ENCODE measurements at places on chromosomes 11 and 22.

- no peak for DNase-seq
Measured at GRCh38 chr11:127670374-127671119, 670.0 kb upstream of the KIRREL3 start.

DNA sequence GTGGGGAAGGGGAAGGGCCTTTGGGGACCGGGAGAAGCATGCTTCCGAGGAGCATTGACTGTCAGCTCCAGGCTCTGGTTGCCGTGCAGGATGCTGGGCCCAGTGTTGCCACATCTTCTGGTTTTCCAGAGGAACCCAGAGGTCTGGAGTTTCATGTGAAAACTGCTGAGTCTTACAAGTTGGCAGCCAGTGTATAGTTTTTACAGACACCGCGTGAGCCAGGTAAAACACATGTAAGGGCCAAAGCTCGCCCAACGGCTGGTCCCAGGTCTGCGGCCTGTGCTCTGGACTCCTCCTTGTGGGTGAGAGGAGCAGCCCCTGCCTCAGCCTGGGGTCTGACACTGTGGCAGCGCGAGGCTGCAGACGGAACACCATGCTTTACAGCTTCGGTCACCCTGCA, 18.4 kb upstream of the SORL1-AS1 start:
- no peak for DNase-seq

GRCh38 chr11:115503083-115503885, 931 bp downstream of the CADM1 start:
- DNase-seq, result no peak

- no peak for DNase-seq
Measured at GRCh38 chr22:21839765-21840140, 27.7 kb downstream of the MAPK1 start.

GRCh38 chr22:44892243-44892642, 117.6 kb downstream of the PHF21B start:
- no peak for DNase-seq

GRCh38 chr11:71235719-71236118, 16.7 kb downstream of the SHANK2 start:
- no peak for DNase-seq

DNA sequence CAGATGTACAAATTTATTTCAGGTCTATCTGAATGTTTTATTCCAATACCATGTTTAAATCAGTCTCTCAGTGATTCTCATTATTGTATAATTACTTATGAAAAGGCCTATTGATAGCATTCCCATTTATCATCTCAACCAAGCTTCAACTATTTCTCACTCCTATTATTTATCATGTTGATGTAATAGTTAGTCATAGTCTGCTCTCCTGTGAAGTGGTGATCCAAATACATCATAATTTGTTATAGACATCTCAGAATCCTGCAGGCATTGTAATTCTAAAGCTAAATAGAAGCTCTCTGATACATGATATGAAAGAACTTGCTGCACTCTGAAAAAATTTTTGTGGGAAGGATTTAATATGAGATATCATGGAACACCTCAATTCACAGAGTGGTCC, 21.8 kb upstream of the OR8G1 start:
- no peak for DNase-seq

DNA sequence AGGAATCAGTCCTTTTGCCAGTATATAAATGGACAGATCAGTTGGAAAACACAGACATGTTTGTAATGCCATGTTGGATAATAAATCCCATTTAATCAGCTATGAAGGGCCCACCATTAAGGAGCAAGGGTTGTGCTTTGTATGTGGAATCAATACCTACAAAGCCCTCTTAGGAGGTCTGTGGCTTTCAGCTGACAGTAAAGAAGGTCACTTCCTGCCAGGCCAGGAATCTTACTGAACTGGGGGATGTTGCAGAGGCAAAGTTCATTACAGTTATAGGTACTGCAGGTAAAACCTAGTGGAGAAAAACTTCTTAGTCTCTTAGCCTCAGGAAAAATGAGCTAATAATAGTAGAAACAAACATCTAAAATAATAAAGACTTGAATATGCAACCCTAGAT, 129.5 kb downstream of the FAM76B start:
- no peak for DNase-seq

- DNase-seq, result no peak
Measured at GRCh38 chr11:27864091-27864491, 163.8 kb upstream of the BDNF start.

- DNase-seq, result no peak
Measured at GRCh38 chr11:110522471-110522870, 92.7 kb downstream of the FDX1 start.

- no peak for DNase-seq
Measured at GRCh38 chr11:69698362-69698761, 5.5 kb downstream of the FGF19 start.
